Fibroblast of lung (primary cell): ENCODE measurements at places on chromosomes 16 and 17. TPM values are rescaled to one million over a fixed set of nuclear protein-coding genes. Genes with fewer than 3 reads are reported as not detected.

DNA sequence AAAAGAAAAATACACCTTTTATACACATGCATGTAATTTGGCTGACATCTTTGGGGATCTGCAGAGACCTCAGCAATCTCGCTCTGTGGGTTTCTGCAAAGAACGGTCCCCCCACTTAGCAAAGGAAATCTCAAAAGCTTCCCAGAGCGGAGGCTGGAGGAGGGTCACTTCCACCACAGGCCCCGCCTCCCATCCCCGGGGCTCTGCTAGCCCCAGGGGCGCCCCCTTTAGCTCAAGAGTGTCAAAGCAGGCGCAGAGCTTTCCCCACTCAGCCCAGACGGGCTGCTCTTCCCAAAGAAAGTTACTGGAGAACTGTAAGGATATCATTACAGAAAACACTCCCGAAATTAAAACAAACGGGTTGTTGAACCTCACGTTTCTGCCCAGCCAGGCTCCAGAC, 11.4 kb downstream of the SLC13A5 start:
- no peak for DNase-seq

DNA sequence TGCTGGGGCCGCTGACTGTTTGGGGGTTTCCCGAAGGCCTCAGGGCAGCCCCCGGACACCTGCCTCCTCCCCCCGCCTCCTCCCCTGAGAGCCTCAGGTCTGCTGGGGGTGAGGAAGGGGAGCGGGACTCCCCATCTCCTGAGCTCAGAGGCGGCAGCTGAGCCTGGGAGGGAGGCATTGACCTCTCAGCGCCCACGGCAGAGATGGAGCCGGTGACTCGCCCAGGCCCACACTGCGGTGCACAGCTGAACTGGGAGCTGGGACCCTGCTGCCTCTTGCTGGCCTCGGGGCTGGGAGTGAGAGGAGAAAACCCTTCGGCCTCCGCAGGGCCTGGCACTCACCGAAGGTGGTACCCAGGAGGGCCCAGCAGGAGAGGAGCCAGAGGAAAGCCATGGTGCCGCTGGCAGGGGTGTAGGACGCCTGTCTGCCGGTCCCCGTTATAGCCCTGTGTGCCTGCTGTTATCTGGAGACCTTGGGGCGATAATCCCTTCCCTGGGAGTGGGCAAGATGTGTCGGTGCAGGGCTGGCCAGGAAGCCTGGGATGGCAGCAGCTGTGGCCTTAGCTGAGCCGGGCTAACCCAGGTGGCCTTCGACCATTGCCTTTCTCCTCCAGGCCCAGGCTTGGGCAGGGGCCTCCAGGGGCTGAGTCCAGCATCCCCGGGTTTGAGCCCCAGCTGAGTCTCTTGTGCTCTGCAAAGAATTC, at the start of gene CTRB2:
Gene CTRB2, minus strand, starts transcription at position 413 of the 703 bp plus-strand sequence. Its CDS starts 20 bp downstream, at position 393.
- DNase-seq, result no peak

DNA sequence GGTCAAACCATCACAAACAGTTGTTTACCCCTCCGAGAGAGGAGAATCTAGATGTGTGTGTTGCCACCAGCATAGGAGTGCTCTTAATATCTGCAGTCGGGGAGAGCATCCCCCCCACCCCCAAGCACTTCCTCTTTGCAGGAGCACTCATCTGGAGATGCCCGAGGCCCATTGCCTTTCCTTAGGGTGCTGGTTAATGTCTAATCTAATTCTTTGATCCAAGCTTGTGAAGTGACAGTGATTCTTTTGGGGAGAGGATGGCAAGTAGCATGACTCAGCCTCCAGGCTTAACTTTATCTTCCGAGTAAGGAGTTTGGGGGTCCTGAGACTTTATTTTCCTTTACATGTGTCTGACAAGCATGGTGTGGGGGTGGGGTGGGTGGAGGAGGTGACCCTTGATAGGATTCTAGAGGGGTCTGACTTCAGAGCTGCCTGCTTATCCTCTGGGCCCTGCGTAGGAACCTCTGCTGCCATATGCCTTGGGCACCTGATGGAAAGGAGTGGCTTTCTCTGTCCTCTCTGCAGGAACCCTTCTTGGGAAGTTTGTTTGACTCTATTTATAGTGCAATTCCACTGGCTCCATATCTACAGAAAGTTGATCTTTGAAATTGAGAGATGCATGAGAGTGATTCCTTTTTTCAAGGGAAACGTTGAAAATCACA, 207.1 kb downstream of the SPECC1 start:
- no peak for DNase-seq

DNA sequence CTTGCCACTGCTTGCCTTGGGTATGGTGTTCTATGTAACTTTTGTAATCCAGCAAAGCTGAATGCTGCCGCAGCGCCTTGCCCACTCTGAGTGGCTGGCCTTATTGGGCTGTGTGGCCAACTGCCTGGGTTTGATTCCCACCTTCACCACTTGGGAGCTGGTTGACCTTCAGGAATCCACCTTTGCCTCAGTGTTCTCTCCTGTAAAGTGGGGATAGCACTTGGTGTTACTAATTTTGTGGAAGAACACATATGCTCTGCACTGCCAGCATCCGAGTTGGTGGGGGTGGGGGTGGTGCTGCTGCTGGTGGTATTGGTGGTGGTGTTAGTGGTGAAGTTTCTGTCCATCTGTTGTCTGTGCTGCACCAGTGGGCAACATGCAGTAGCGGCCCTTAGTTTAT, 32.8 kb downstream of the AKAP1 start:
- no peak for DNase-seq

DNA sequence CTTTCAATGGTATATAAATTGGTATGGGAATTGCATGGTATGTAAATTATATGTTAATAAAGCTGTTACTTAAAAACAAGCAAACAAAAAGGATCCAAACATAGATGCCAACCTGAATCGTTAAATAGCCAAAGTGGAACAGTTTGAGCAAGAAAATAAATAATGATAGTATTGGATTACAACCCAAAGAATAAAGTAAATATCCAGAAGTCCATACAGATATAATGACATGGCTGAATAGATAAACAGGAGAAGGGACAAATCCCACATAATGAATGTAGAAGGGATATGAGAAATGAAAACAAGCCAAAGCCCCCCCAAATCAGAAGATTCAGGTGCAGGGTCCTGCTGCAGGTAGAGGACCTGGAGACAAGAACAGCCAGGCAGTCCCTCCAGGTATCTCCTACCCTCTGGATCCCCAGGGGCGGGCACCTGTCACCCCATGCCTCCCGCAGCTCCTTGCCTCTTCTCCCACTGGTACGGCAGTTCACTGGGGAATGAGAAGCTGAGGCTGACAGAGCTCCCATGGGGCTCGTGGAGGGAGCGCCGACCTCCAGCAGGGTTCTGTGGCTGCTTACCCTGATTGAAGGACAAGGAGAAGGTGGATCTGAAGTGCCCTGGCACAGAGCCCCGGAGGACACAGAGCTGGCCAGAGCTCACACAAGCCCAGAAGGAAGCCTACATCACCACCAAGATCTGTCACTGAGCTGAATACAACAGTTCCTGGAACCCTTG, 9.9 kb upstream of the LCAT start:
- DNase-seq, result no peak

DNA sequence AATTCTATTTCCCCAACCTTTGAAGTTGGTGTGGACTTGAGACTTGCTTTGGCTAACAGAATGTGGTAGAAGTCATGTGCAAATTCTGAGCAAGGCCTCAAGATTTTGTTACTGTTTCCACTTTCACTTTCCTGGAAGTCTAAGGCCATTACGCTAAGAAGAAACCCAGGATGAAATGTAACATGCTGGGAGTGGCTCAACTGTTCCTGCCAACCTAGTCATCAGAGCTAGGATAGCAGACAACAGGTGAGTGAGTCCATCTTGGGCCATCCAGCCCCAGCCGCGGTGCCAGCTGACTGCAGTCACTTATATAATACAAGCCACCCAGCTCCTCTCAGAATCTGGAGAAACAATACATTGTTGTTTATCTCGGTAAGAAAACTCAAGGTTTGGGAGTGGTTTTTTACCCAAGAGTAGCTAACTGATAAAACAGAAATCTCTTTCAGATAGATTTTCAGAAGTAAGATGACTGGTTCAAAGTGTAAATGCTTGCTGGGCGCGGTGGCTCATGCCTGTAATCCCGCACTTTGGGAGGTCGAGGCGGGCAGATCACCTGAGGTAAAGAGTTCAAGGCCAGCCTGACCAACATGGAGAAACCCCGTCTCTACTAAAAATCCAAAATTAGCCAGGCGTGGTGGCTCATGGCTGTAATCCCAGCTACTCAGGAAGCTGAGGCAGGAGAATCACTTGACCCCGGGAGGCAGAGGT, 10.7 kb upstream of the STX4 start:
- no peak for DNase-seq

GRCh38 chr17:39573447-39574298, 34.0 kb downstream of the NEUROD2 start:
- DNase-seq, result peak; percentile 60

LGALS9B gene
- total RNA-seq, result not detected in 2 replicates

OTOA gene
- total RNA-seq, result 0.17 TPM in 1 of 2 replicates, not detected in the other

GP1BA gene
- total RNA-seq, result not detected in 2 replicates
